CD4-positive, alpha-beta memory T cell (primary cell): ENCODE measurements at places on chromosomes 2 and 18. TPM values are rescaled to one million over a fixed set of nuclear protein-coding genes. Genes with fewer than 3 reads are reported as not detected.

DNA sequence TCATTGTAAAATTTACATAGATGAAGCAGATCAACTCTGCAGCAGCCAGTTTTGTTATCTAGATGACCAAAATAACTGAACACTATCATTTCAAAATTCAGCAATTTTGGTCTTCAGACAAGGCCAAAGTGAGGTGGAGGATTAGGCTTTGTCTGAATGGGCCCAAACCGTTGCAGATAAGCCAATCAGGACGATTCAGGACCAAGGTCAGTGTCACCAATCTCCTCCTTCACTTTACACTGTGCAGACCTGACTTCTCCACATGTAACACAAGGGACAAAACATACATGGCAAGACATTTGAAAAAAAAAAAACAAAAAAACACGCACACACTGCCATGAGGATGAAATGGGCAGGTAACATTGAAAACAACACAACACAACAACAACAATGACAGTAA lies 211.2 kb downstream of the NAPG start:
- no peak overlapping the region for H3K4me3 ChIP-seq
- H3K27ac ChIP-seq = no peak overlapping the region
- DNase-seq = no peak
- H3K4me1 ChIP-seq = no peaks in the 10 kb centered on the region
- no peaks in the 10 kb centered on the region for H3K27me3 ChIP-seq

The SP9 gene
- total RNA-seq = not detected

The LGALSL gene
- 0.29 TPM for total RNA-seq

DNA sequence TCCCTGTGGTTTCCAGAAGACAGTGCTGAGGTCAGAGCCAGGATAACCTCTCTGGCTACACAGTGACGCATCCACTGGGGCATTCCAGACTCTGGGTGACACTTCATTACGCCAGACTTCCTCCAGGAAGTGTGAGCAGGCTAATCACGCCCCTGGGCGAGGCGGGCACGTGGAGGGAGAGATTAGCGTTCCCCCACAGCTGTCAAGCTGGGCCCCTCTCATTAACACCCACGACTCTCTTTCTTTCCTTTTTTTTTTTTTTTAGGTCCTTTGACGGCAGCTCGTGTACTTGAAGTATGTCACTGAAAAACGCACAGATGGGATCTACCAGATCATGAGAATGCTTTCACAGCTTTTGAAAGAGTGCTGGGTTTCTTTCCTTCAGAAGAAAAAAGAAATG lies 274.6 kb downstream of the AFF3 start:
- no peak for DNase-seq
- no peaks in the 10 kb centered on the region for H3K27me3 ChIP-seq
- no peaks in the 10 kb centered on the region for H3K36me3 ChIP-seq

DNA sequence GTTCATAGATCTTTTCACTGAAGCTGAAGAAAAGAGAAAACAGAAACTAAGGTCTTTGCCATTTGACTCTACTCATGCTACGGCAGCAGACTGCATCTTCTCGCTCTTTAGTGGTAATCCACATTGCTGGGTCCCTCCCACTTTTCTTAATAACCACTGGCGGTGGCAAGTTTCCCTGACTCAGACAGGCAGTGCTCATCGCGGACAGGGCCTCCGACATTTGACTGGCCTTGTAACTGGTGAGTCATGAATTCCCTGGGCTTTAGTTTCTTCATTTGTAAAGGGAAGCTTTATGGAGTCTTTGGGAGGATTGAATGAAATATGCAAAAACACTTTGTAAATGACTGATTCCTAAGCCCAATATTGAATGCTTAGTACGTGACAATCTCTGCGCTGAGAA lies 238.2 kb upstream of the RBBP8 start:
- H3K27me3 ChIP-seq = no peaks in the 10 kb centered on the region
- no peaks in the 10 kb centered on the region for H3K4me1 ChIP-seq
- DNase-seq = no peak

DNA sequence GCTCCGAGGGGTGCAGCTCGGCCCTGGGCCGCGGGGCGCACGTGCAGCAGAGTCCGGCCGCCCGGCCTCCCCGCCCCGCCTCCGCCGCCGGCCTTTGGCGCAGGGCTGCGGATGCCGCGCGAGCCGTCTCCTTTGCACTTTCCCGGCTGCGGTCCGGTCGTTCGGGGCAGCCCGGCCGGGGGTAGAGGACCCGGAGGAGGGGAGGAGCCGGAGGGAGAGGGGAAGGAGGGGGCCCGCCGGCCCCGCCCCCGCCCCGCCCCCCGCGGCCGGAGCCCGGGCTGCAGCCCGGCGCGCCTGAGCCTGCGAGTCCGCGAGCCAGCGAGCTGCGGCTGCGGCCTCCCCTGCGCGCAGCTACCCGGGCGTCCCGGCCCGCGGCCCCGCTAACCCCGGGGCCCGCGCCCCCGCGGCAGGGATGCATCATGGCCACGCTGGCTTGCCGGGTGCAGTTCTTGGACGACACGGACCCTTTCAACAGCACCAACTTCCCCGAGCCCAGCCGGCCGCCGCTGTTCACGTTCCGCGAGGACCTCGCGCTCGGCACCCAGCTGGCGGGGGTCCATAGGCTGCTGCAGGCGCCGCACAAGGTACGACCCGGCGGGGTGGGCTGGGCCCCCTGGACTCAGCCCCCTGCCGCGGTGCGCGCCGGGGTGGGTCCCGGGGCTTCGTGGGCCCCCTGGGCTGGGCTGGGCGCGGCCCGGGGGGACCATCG lies at the start of gene FHOD3:
Gene FHOD3, plus strand, starts transcription at position 297 of the 709 bp plus-strand sequence. Its CDS starts 123 bp downstream, at position 420.
- no peak for DNase-seq
- no peak within 1 kb of the TSS for H3K27ac ChIP-seq
- H3K4me3 ChIP-seq = no peak within 1 kb of the TSS
- peaks cover 8% of the 10 kb centered on the region for H3K4me1 ChIP-seq
- no peaks in the 10 kb centered on the region for H3K36me3 ChIP-seq

GRCh38 chr2:178827739-178828485 lies 20.7 kb upstream of the TTN start:
- H3K4me1 ChIP-seq = no peaks in the 10 kb centered on the region
- no peak overlapping the region for H3K4me3 ChIP-seq
- no peaks in the 10 kb centered on the region for H3K36me3 ChIP-seq
- H3K27ac ChIP-seq = no peak overlapping the region
- no peak for DNase-seq

The ITGA6 gene
- total RNA-seq = 69.1 TPM

GRCh38 chr2:118197011-118197675 lies 108.9 kb downstream of the INSIG2 start:
- H3K36me3 ChIP-seq = no peaks in the 10 kb centered on the region
- no peaks in the 10 kb centered on the region for H3K4me1 ChIP-seq
- H3K27ac ChIP-seq = no peak overlapping the region
- no peak overlapping the region for H3K4me3 ChIP-seq

- no peak overlapping the region for H3K27ac ChIP-seq
- H3K4me3 ChIP-seq = no peak overlapping the region
- peaks cover 3% of the 10 kb centered on the region for H3K36me3 ChIP-seq
- no peak for DNase-seq
Measured at GRCh38 chr2:26249625-26250024, 4.9 kb downstream of the HADHB start.

- no peaks in the 10 kb centered on the region for H3K27me3 ChIP-seq
- no peaks in the 10 kb centered on the region for H3K36me3 ChIP-seq
- H3K27ac ChIP-seq = no peak overlapping the region
- no peaks in the 10 kb centered on the region for H3K4me1 ChIP-seq
- no peak overlapping the region for H3K4me3 ChIP-seq
Measured at GRCh38 chr2:68141875-68142274, 15.8 kb upstream of the PNO1 start.

The HOXD4 gene
- total RNA-seq = not detected

DNA sequence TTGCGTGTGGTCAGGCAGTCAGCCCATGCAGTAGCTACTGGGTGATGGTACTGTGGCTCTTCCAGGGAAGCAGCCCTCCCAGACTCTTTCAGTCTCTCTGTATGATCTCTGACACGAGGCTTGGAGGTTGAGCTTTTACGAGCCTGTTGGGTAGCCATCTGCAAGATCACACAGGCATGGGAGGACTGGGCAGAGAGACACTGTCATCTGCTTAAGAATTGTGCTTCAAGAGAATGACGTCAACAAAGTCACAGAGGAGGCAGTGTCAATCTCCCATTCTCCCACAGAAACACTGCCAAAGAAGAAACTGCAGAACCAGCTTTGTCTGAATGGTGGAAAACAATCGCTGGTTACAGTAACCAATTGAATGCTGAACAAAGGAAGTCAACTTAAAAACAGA lies 78.4 kb upstream of the MC2R start:
- H3K27me3 ChIP-seq = no peaks in the 10 kb centered on the region
- H3K4me1 ChIP-seq = no peaks in the 10 kb centered on the region
- DNase-seq = no peak
- no peak overlapping the region for H3K4me3 ChIP-seq
- H3K27ac ChIP-seq = no peak overlapping the region

The GALNT1 gene
- 27.9 TPM for total RNA-seq

- no peak overlapping the region for H3K4me3 ChIP-seq
- H3K36me3 ChIP-seq = no peaks in the 10 kb centered on the region
- peaks cover 6% of the 10 kb centered on the region for H3K27me3 ChIP-seq
- H3K4me1 ChIP-seq = peaks cover 11% of the 10 kb centered on the region
Measured at GRCh38 chr2:106272216-106272807, 78.2 kb upstream of the UXS1 start.

GRCh38 chr18:293536-293935 lies 25.7 kb upstream of the THOC1 start:
- no peaks in the 10 kb centered on the region for H3K36me3 ChIP-seq
- no peaks in the 10 kb centered on the region for H3K4me1 ChIP-seq
- no peak for DNase-seq

The SERPINB11 gene
- total RNA-seq = not detected

- no peaks in the 10 kb centered on the region for H3K36me3 ChIP-seq
- no peak overlapping the region for H3K4me3 ChIP-seq
- no peaks in the 10 kb centered on the region for H3K27me3 ChIP-seq
- H3K27ac ChIP-seq = no peak overlapping the region
- H3K4me1 ChIP-seq = no peaks in the 10 kb centered on the region
Measured at GRCh38 chr2:12091201-12091806, 344.9 kb downstream of the LPIN1 start.

DNA sequence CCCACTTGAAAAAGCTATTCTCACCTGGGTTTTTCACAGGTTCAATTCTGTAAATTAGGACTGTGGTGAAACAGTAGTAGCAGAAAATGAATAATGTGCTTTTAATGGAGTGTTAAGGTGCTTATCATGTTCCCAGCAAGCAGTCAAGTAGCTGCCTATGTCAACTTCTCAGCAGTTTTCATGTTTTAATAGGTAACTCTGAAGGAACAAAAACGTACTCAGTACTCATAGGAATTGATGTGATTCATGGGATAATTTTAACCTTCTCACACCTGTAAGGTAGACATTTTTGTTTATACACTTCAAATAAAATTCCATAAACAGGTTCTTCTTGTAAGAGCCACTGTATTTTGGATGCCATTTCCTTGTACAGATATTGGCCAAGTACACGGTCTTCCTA lies 801.6 kb downstream of the MBD2 start:
- H3K27ac ChIP-seq = no peak overlapping the region
- no peak overlapping the region for H3K4me3 ChIP-seq
- no peaks in the 10 kb centered on the region for H3K27me3 ChIP-seq
- no peaks in the 10 kb centered on the region for H3K36me3 ChIP-seq
- H3K4me1 ChIP-seq = no peaks in the 10 kb centered on the region

The RAD51AP2 gene
- total RNA-seq = not detected

GRCh38 chr18:77911971-77912605 lies 662.4 kb downstream of the GALR1 start:
- no peaks in the 10 kb centered on the region for H3K27me3 ChIP-seq
- H3K36me3 ChIP-seq = no peaks in the 10 kb centered on the region
- no peak overlapping the region for H3K4me3 ChIP-seq
- H3K27ac ChIP-seq = no peak overlapping the region

- H3K36me3 ChIP-seq = no peaks in the 10 kb centered on the region
- no peaks in the 10 kb centered on the region for H3K27me3 ChIP-seq
- H3K4me1 ChIP-seq = no peaks in the 10 kb centered on the region
- H3K27ac ChIP-seq = no peak overlapping the region
Measured at GRCh38 chr2:32712870-32713269, 85.0 kb downstream of the TTC27 start.

The CENPA gene
- total RNA-seq = not detected
